Left renal cortex interstitium (tissue), 4 donors: ENCODE measurements at places on chromosomes 16 and 17.

- DNase-seq, result no peak
Observed at GRCh38 chr17:12648498-12648897, 17.2 kb upstream of the MYOCD start.

DNA sequence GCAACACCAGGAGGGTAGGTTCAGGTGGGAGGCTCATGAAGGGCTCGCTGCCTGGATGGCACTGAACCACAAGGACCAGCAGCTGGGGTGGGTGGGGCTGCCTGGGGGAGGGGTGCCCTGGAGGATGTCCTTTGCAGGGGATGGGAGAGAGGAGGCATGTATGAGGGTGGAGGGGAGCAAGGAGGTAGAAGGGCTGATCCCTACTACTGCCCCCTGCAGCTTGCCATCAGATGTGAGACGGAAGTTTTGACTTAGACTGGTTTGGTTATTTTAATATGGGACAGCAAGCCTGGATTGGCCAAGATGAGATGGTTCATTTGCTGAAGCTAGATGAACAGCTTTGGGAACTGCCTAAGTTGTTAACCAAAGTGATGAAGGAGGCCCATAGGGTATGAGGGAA lies 115.9 kb downstream of the SEC14L1 start:
- DNase-seq, result no peak

- no peak for DNase-seq
Observed at GRCh38 chr17:28030386-28030785, 12.1 kb upstream of the NLK start.

DNA sequence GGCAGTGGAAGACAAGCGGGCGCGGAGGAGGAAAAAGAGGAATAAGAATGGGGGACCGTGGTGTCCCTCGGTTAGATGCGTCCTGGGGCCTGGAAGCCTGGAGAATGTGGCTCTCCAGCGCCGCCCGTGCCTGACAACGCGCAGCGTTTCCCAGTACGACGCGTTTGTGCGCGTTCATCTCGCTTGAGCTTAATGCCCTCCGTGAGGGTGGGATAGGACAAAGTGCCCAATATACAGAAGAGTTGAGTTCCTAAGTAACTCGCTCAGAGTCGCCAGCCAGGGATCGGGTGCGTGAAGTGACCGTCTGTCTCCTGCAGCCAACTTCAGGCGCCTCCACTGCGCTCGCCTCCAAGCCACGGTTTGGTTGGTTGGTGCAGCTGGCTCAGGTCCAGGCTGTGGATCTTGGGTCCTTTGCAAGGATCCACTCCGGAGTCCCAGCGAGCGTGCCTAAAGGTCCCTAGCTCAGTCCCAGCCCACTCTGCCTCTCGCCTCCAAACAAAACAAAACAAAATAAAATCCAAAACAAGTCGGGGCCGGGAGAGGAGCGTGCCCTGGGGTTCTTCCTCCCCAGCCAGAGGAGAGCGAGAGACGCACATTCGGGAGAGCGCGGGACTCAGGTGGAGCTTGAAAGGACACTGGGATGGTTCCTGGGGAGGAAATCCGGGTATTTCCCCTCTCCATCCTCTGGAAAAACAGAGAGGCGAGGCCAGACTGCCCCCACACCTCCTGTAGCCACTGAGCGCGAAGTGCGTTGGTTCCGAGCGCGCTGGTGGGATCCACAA lies 974 bp downstream of the GALR2 start:
- DNase-seq, result no peak

- no peak for DNase-seq
Observed at GRCh38 chr17:61574542-61575351, 16.3 kb downstream of the NACA2 start.

- no peak for DNase-seq
Observed at GRCh38 chr16:71840052-71840451, 5.7 kb upstream of the ATXN1L start.

DNA sequence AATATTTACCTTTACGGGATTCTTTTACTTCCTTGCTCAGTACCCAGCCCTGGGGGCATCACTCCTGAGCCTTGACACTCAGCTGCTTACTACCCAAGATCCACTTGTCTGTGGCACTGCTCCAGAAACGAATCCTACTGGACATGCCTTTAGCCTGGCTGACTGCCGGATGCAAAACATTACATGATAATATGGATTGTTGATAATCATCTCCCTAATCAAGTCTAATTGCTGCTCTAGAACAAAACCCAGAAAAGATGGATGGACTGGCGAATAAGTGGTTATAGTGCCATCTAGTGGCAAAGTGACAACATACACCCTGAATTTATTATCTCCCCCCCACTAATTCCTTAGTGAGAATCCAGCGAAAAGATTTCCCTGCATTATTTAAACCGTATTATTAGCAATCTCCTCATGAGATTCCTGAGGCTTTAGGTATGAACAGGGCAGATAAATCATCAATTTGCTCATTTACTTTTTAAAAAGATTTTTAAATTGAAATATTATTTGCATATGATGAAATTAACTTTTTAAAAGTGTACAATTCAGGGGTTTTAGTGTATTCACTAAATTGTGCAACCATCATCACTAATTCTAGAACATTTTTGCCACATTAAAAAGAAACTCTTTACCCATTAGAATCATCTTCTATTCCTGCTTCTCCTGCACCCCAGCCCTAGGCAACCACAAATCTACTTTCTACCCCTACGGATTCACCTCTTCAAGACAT lies 61.6 kb downstream of the RGS9 start:
- DNase-seq, result peak; percentile 15
